Head of caudate nucleus (tissue), 42 donors: ENCODE measurements at places on chromosomes 1 and 21.

DNA sequence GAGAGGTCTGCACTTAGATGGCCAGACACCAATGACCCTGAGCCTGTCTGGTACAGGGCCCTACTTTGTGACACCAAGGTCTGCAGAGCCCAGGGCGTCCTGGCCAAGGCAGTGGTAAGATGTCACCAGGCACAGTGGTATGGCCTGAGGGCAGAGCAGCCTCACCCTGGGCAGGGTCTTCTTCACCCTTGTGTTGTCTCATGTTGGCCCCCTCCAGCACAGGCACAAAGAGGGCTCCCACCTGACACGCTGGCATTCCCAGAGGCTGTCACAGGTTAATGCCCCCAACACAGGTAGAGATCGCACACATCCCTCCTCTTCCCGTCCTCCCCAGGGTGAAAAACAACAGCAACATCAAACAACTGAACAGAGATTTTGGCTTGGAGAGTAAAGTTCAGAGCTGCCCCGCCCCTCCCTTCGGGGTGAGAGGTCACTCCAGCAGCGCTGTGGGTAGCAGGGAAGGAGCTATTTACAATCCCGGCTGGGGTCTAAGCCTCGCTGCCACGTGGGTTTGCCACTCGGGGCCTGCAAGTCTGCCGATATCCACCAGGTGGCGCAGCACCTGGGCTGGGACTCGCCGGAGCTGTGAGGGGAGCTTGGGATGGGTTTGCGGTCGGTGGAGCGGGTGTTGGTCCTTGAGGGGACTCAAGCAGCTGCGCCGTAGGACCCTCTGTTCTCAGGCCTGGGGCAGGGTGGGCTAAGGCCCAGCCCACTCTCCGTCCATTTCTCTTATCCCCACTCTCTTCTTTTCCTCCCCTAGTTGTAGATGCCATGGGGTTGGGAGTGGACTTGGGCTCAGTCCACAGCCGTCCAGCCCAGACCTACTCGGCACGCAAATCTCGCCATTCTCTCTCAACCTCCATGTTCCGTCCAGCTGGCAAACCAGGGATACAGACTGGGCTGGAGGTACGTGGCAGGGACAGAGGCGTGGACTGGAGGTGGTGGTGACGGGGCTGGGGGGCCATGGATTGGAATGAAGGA is 12.7 kb downstream of the EFNA3 start:
- peak; percentile 87 for DNase-seq

GRCh38 chr1:245128381-245129101 is 26.2 kb upstream of the KIF26B start:
- DNase-seq: no peak

- DNase-seq: peak; percentile 42
These were observed 120.1 kb upstream of the TNR start for GRCh38 chr1:175863299-175864050.

DNA sequence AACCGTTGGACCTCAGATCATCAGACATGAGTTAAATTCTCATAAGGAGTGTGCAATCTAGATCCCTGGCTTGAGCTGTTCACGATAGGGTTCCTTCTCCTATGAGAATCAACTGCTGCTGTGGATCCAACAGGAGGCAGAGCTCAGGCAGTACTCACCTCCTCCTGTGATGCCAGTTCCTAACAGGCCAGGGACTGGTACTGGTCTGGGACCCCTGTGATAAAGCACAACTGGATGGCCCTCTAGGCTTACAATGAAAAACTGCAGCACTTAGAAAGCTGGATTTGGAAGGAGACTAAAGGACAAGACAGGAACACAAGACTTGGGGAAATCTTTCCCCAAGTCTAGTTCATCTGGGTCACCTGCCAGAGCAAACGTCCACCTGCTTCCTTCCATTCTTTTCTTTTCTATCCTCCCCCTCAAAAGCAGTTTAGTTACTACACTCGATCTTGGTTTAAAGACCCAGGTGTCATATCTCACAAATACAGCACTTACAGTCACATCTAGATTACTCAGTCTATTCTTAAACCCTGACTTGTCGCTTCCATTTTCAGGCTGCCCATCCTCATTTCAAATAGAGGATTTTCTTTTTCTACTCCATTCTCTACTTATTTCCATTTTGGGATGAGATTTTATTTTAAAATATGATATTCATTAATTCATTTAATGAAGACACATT is 59.8 kb downstream of the PTPN14 start:
- no peak for DNase-seq

GRCh38 chr1:109470245-109470644 is 3.9 kb downstream of the SYPL2 start:
- no peak for DNase-seq

DNA sequence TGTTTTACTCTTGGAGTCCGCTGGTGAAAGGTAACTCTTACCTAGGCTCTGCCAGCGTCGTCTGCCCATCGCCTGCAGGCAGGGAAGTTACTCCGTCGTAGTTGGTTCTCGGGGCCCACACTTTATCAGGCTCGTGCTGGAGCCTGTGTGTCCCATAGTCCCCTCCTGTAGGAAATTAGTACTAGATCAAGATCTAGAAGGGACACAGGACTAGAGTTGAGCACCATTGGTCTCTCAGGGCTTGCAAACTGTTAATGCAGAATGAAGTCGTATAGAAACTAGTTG is 940 bp downstream of the SRRM1 start:
- DNase-seq: no peak

- no peak for DNase-seq
These were observed 50.9 kb downstream of the KCTD3 start for GRCh38 chr1:215617979-215618378.

GRCh38 chr1:52825868-52826267 is 16.7 kb upstream of the ZYG11A start:
- DNase-seq: no peak

DNA sequence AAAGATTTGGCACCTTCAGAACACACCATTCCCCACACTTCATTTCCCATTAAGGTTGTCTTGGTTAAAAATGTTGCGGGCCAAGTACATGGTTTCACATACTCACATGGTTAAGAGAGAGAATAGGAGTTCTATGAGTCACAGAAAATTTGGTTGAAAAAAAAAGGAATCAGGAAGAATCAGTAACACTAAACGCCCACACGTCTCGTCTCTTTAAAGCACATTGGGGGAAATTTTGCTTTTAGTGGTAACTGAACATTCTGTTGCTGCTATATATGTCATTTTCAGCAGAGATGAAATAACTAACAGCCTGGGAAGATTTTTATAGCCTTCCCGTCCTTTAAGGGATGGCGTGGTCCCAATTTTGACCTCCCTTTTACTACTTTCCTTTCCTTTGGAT is 132.9 kb upstream of the ERG start:
- no peak for DNase-seq

GRCh38 chr1:35637401-35637809 is 3.9 kb downstream of the PSMB2 start:
- no peak for DNase-seq

GRCh38 chr1:183567584-183567983 is 22.7 kb downstream of the NCF2 start:
- DNase-seq: no peak

DNA sequence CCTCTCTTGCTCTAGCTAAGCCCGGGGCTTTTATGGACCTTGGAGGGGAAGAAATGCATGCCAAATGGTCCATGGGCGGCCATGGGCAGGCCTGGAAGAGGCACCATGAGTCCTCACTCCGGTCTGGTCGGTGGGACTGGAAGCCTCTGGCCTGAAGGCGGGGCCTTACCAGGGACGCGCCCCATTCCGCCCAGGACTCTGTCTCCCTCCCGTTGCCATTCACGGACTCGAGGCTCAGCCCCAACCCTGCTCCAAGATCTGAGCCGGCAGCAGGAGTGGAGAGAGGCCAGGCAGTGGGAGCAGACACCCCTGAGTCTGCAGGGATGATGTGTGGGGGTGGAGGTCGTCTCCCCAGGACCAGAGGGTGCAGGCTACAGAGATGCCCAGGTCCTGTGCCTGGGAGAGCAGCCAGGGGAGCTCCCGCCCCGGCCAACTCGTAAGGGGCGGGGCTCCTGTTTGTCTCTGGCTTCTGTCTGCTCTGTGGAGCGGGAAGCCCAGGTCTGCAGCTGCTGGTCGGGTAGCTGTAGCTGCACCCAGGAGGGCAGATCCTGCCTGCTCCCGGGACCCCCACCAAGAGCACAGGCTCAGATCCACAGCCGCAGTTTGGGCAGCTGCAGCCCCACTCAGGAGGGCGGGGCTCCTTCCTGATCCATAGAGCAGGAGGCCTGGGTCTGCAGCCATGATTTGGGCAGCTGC is 8.3 kb upstream of the KANK4 start:
- DNase-seq: no peak

GRCh38 chr1:91754348-91754747 is 131.6 kb downstream of the TGFBR3 start:
- DNase-seq: no peak

- DNase-seq: peak; percentile 30
These were observed 132.2 kb downstream of the CASZ1 start for GRCh38 chr1:10664251-10664650.

- DNase-seq: no peak
These were observed 74.6 kb downstream of the DISP1 start for GRCh38 chr1:222889440-222889839.

GRCh38 chr1:60431593-60431992 is 358.0 kb upstream of the C1orf87 start:
- no peak for DNase-seq

- no peak for DNase-seq
These were observed 13.6 kb downstream of the IGSF21 start for GRCh38 chr1:18121072-18121820.

DNA sequence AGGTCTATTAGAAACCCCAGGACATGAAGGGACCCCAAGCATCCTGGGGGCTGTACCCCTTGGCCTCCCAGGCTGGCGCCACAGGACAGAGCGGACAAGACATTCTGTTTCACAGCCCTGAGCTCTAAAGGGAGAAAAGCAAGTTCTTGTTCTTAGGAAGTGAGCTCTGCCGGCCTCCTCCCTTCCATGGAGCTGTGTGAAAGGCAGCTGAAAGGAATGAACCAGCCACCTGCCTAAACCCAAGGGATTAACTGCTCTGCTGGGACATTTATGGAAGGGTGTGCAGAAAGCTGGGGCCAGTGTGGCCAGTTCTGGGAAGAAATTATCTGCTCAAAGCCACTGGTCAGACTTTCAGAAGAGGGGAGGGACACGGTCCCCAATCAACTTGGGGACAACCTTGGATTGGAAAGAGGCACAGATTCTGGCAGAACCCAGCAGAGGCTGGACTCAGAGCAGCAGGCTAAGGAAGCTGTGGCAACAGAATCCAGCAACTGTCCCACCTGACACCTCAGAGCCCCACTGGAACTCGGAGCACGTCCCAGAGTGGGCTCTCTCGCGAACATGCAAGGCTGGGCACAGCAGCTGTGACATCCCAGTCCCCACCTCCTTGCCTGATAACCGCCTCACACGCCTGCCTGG is 2.1 kb downstream of the KLHL21 start:
- no peak for DNase-seq

GRCh38 chr1:44031252-44032169 is at the start of gene SLC6A9:
TSS of gene SLC6A9 (minus strand) at chr1:44031462. CDS start at chr1:44024277, 7,185 bp downstream.
- peak; percentile 44 for DNase-seq

DNA sequence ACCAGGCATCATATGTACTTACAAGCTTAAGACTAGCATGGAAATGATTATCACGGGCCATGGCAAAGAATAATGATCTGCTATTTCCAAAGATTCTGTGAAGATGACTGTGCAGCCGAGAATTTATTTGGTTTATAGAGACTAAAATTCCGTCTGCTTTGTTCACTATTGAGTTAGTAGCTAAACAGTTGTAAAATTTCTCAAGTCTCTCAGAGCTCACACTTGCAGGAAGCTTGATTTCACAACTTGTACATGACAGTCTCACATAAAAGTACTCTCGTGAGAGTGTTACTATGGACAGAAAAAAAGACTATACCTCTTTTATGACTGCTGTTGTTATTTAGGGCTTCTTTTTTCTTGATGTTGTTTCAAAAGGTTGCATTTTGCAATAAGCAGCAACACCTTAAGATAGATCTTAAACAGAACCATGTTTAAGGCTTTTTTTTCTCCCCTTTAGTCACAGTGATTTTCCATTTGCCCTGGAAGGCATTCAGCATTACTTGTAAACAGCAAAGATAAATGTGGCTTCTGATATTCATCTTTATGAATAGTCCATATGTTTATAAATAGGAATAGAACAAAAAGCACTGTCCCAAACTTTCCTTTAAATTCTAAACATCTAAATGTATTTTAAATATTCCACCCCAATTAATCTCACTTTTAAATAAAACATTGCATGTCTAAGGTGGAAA is 24.8 kb downstream of the ST6GALNAC5 start:
- DNase-seq: no peak

DNA sequence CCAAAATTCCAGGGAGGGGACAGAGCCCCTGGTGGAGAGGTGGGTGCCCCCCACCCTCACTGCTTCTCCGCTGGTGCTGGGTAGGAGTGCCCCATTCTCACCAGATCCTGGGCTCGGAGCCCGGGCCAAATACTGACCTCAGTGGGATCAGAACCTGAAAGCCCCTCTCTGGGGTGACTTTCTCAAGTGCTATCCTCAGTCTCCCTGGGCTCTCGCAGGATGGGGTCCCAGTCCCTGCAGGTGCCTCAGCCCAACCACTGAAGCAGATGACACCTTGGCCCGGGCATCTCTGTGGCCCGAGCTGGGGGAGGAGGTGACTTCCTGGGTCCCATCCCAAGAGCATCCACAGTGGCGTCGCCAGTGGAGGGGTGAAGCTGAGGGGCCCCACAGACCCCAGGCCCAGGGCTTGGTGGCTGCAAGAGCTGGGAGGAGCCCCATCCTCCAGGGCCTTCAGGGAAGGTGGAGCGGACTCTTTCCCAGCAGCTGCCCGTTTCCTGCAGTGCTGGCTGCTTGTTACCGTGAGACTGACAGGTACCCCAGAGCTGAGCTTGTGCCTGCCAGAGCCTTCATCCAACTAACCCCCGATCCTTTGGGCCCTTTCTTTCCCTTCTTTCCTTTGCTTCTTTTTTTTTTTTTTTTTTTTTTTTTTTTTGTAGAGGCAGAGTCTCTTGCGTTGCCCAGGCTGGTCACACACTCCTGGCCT is 3.9 kb upstream of the FNDC10 start:
- DNase-seq: no peak

GRCh38 chr1:97925151-97925550 is 4.3 kb upstream of the DPYD start:
- no peak for DNase-seq

- DNase-seq: peak; percentile 5
These were observed at the start of gene RAB3B for GRCh38 chr1:51990478-51990965. TSS of gene RAB3B (minus strand) at chr1:51990700. CDS start at chr1:51977117, 13,583 bp downstream.

GRCh38 chr21:16768096-16768495 is 744.7 kb upstream of the CXADR start:
- DNase-seq: no peak

GRCh38 chr1:27235827-27236226 is 1.4 kb downstream of the WDTC1 start:
- no peak for DNase-seq

DNA sequence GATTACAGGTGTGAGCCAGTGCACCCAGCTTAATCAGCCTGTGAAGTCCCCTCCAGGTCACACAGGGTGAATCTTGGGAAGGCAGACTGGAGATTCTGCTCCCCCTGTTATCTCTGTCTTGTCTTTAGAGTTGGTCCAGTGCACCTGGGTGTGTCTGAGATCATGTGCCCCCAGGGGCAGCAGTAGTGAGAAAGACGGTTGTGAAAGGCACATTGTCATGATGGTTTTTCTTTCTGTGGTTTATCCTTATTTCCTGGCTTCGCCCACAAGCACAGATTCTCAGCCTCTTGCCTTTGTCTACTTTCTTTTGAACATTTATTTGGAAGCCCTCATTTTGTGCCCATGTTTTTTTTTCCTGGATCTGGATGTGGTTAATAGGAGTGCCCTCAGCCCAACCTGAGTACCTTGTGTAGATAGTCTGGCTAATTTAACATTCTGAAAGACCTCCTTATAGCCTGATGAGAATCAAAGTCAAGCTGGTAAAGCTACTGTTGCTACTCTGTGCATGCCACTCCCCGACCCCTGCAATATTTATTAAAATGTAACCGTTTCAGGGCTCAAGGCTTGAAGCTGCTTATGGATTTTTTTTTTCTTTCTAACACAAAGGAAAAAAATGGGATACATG is 23.7 kb downstream of the UCK2 start:
- DNase-seq: no peak
